ENCODE measurements at places on chromosomes 4 and X. TPM values are rescaled to one million over a fixed set of nuclear protein-coding genes. Genes with fewer than 3 reads are reported as not detected.

- DNase-seq: peak; percentile 31
- no peaks in the 10 kb centered on the region for H3K4me1 ChIP-seq
- H3K27me3 ChIP-seq: no peaks in the 10 kb centered on the region
- peak overlapping the region; percentile 97 for H3K27ac ChIP-seq
- H3K36me3 ChIP-seq: no peaks in the 10 kb centered on the region
Observed at GRCh38 chr4:51842167-51842553, 793 bp upstream of the DCUN1D4 start.

DNA sequence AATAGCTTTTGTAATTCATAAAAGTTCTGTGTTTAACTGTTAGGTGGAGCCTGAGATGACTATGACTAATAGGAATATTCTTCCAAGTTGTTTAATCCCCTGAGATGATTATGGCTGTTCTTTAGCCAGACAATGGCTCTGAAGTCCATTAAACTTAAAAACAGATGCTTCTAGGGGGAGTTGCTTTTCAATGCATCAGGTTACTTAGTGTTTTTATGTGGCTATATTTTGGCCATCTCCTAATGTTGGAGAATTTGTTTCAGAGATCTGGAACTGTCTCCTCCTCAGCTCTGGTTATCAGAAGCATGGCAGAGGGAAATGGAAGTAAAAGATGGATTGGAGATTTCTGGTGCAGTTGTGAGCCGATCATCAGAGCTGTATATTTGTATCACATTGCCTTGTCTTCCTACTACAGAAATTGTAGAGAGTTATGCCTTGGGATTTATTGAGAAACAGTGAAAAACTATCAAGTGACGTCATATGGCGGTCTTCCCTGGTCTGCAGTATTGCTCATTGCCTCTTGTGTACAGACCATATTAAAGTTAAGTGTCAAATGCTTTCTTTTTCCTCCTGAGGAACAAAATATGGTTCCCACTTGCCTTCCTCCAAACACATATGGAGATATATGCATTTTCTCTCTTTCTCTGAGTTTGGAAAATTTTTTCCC is 29.8 kb downstream of the SGMS2 start:
- H3K27me3 ChIP-seq: no peaks in the 10 kb centered on the region
- no peaks in the 10 kb centered on the region for H3K4me1 ChIP-seq
- DNase-seq: no peak
- H3K36me3 ChIP-seq: no peaks in the 10 kb centered on the region
- no peak overlapping the region for H3K27ac ChIP-seq
- no peak overlapping the region for H3K4me3 ChIP-seq

DNA sequence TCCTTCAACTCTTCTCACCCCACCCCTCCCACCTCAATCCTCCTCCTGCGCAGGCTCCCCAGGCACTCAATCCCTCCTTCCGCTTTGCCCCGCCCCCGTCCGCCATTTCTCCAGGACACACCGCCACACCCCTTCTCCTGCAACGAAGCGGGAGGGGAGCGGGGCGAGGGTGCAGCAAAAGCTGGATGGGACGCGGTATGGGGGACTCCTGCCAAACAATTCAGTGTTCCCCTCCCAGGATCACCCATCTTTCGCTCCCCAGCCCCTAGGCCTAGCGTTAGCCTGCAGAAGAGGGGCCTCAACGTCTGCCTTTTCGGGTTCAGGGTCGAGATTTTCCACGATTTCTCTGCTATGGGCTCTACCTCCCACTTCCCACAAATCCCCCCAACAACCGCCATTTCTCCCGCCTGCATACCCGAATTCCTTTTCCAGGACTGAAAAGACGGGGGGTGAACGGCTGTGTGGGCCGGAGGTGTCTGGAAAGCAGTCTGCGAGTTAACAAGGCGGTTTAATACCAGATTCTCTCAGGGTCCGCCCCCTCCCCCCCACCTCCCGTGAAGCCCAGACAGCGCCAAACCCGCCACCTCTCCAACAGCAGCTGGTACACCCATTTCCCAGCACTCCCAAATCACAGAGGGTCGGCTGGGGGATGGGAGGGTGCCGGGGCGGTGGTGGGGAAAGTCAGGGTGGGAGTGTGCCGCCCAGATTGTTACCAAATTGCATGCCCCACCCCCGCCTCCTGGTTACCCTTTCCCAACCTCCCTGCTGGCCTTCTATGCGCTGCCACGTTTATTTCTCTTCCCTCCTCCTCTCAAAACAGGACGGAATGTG is 774 bp downstream of the ARMCX2 start:
- no peak overlapping the region for H3K27ac ChIP-seq
- H3K4me3 ChIP-seq: peak overlapping the region; percentile 42
- DNase-seq: peak; percentile 83
- no peaks in the 10 kb centered on the region for H3K27me3 ChIP-seq

- no peak overlapping the region for H3K27ac ChIP-seq
- no peaks in the 10 kb centered on the region for H3K27me3 ChIP-seq
- DNase-seq: no peak
- no peak overlapping the region for H3K4me3 ChIP-seq
- no peaks in the 10 kb centered on the region for H3K36me3 ChIP-seq
Observed at GRCh38 chr4:86948276-86948675, 13.5 kb downstream of the AFF1 start.

The CCDC110 gene
- 3.6 TPM for total RNA-seq

- H3K4me1 ChIP-seq: no peaks in the 10 kb centered on the region
- H3K27ac ChIP-seq: no peak overlapping the region
- no peaks in the 10 kb centered on the region for H3K27me3 ChIP-seq
- no peak for DNase-seq
- no peaks in the 10 kb centered on the region for H3K36me3 ChIP-seq
Observed at GRCh38 chr4:109648997-109649575, 54.2 kb downstream of the CASP6 start.

The OTOP1 gene
- not detected for total RNA-seq

The FRAS1 gene
- 2.1 TPM for total RNA-seq

- DNase-seq: no peak
- H3K4me3 ChIP-seq: no peak overlapping the region
- H3K36me3 ChIP-seq: no peaks in the 10 kb centered on the region
- H3K27ac ChIP-seq: no peak overlapping the region
- H3K27me3 ChIP-seq: no peaks in the 10 kb centered on the region
Observed at GRCh38 chr4:80507507-80507906, 172.0 kb downstream of the CFAP299 start.

DNA sequence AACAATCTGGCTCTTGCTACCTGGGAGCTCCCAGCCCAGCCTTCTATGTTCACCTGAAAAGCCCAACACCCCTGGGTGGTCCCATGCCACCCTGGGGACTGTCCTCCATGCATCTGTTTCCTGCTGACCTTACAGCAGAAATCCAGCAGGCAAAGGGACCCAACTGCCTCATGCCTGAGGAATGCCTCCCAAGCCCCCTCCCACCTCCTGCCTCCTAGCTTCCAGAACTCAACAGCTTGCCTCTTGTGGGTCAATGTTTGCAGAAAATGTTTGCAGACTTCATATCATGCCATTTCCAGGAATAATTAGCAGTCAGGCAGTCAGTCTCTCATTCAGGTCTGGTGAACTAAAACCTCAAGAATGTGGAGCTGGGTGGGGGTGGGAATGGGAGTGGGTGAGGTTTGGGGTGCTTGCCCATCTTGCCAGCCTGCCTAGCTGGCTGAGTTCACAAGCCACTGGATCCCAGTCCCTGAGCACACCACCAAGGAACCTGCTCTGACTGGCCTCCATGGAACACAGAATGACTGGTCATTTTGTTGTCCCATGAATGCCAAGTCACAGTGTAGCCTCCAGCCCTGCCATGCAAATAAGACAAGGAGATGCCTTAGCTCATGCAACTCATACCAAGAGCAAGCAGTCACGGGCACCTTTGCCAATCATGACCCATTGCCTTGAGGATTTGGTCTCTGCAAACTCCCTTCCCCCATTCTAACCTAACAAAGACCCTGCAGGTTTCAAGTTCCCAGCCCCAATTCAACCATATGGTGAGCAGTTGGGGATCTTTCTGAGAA is 12.1 kb upstream of the PLAC1 start:
- H3K4me3 ChIP-seq: no peak overlapping the region
- H3K4me1 ChIP-seq: no peaks in the 10 kb centered on the region
- no peaks in the 10 kb centered on the region for H3K36me3 ChIP-seq
- no peak overlapping the region for H3K27ac ChIP-seq
- no peaks in the 10 kb centered on the region for H3K27me3 ChIP-seq
- DNase-seq: no peak

The IL1RAPL2 gene
- total RNA-seq: not detected

GRCh38 chr4:158912806-158913205 is 144.0 kb downstream of the FNIP2 start:
- no peak for DNase-seq
- H3K4me1 ChIP-seq: no peaks in the 10 kb centered on the region
- no peaks in the 10 kb centered on the region for H3K27me3 ChIP-seq
- H3K4me3 ChIP-seq: no peak overlapping the region
- H3K27ac ChIP-seq: no peak overlapping the region

The PRAF2 gene
- total RNA-seq: 7.0 TPM

DNA sequence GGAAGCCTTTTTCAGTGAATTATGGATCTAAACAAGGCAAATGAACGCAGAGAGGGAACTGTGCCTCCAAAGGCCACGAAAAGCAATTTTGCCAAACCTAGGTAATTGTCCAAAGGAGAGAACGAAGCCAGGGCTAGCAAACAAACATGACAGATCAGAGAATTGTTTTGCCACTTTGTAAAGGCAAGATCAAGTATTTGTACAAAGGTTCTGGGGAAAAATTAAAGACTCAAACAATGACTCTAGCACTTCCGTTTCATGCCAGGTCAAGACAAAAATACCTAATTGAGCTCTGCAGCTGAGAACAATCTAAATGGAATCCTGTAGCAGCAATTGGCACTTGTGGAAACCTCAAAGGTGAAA is 8.5 kb downstream of the RBM47 start:
- no peak for DNase-seq
- H3K36me3 ChIP-seq: no peaks in the 10 kb centered on the region
- no peaks in the 10 kb centered on the region for H3K27me3 ChIP-seq
- no peak overlapping the region for H3K4me3 ChIP-seq
- H3K4me1 ChIP-seq: no peaks in the 10 kb centered on the region

DNA sequence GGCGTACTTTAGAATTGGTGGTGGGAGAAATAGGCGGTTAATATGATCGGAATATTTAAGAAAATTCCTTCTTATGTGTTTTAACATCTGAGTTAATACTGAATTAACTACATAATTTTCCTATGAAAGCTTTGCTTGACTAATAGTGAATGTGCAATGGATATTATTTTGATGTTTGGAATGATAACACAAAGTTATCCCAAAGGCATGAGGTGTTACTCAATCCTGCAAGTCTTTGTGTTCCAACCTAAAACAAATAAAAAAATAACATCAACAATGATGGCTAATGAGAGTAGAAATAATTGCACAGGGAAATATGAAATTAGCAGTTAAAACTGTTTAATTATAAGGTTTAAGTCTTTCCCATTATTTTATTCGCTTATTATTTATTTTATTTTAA is 183.6 kb upstream of the ARSJ start:
- no peak overlapping the region for H3K4me3 ChIP-seq
- H3K27ac ChIP-seq: no peak overlapping the region
- H3K36me3 ChIP-seq: no peaks in the 10 kb centered on the region
- no peak for DNase-seq

DNA sequence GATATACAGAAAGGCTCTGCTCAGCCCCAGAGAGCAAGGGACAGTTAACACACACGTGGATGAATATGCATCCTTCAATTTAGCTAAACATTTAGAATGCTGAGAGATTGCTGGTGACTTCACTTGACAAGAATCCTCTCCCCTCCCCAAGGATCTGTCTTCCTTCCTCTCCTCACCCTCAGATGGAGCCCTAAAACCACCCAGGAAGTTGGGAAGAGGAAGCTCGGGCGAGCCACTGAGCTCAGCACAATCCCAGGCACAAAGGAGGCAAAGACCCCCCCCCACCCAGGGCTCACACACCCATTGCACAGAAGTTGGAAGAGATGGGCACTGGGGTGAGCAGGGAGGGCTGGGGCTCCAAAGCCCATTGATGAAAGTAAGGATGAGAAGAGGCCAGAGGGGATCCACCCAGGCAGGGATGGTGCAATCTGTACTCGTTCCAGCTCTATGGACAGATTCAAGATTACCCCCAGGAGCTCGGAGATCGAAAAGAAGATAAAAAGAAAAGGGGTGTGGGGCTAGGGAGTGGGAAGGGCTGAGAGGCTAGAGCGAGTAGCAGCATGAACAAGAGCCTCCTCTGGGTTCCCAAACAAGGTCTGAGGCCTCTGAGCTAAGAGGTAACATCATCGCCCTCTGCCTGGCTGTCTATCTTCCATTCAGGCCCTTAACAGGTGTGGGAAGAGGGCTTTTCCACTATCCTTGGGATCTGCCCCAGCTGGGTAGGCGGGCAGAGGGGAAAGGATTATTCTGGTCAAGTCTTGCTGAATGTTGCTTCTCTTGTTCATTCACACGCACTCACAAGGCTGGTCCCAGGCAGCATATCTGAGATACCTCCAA is 1.2 kb downstream of the TFE3 start:
- H3K27me3 ChIP-seq: no peaks in the 10 kb centered on the region
- no peak for DNase-seq
- no peaks in the 10 kb centered on the region for H3K4me1 ChIP-seq
- H3K27ac ChIP-seq: peak overlapping the region; percentile 90

The H2BW1 gene
- total RNA-seq: not detected

The FIP1L1 gene
- 38.8 TPM for total RNA-seq

- no peaks in the 10 kb centered on the region for H3K27me3 ChIP-seq
- H3K36me3 ChIP-seq: no peaks in the 10 kb centered on the region
- no peaks in the 10 kb centered on the region for H3K4me1 ChIP-seq
- H3K4me3 ChIP-seq: no peak overlapping the region
- DNase-seq: peak; percentile 40
Observed at GRCh38 chrX:119516157-119516702, 48.0 kb downstream of the SLC25A5 start.

DNA sequence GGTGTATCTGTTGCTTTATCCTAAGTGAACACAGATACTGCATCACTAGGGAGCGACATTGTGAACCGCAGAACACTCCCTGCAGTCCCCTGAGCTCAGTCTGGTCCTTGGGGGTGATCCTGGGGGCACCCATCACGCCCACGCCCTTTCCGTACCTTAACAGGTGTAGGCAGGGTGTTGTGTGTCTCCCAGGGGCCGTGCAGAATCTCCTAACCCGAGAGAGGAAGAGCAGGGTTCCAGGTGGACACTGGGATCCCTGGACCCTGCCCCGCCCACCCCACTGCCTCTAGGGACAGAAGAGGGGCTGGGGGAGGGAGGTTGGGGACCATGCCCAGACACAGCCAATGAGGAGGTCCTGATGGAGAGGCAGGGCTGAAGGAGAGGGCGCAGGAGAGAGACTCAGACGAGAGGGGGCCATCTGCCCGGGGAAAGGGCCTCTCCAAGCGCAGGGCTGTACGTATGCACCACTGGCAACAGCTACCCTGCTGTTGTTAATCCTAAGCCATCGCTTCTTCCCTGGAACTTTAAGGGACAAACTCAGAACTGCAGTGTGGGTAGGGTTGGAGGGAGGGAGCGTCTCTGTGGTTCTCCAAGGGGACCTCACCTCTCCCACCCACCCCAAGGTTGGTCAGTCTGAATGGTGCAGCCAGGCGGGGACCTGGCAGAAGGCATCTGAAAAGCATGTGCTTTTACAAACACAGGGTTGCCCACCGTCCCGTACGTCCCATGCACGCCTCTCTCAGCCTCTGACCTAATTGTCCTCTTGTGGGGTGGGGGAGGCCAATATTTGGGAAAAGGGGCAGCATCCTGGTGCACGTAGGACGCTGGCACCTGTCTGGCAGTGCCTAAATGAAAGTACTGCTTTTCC is 2.5 kb downstream of the P2RY8 start:
- H3K27ac ChIP-seq: no peak overlapping the region
- H3K4me1 ChIP-seq: no peaks in the 10 kb centered on the region
- H3K4me3 ChIP-seq: peak overlapping the region; percentile 12

Measured in colonic mucosa (tissue), 4 donors.